ENCODE measurements at places on chromosomes 6 and 20. TPM values are rescaled to one million over a fixed set of nuclear protein-coding genes. Genes with fewer than 3 reads are reported as not detected.

Gene FOXS1
- total RNA-seq, result not detected

Gene SNAP91
- total RNA-seq, result 0.17 TPM

Gene TASP1
- total RNA-seq, result 6.3 TPM

Gene ABHD16B
- not detected for total RNA-seq

Gene SYTL3
- 4.6 TPM for total RNA-seq

Gene HTR1B
- total RNA-seq, result not detected

Gene SYNCRIP
- total RNA-seq, result 41.1 TPM

Gene C20orf204
- 0.26 TPM for total RNA-seq

Gene LINC00237
- total RNA-seq, result not detected

Gene RNF39
- total RNA-seq, result not detected

Gene OPN5
- total RNA-seq, result not detected

Gene TRDN
- total RNA-seq, result not detected

Gene KIF25
- total RNA-seq, result 0.26 TPM

Gene MTFR2
- 0.26 TPM for total RNA-seq

Gene KHDRBS2
- total RNA-seq, result not detected

Gene CFAP206
- total RNA-seq, result 0.26 TPM

Gene SLC52A3
- total RNA-seq, result not detected

Gene OPRM1
- not detected for total RNA-seq

All from fibroblast of lung (primary cell).